Activated CD4-positive, alpha-beta T cell treated with anti-CD3 and anti-CD28 coated beads, Interleukin-2, Interleukin-6, amounts not matched to agents 100 ng/mL and 50 ng/mL, durations not matched to agents 16 hours and 8 hours (primary cell): ENCODE measurements at places on chromosomes 4 and X.

DNA sequence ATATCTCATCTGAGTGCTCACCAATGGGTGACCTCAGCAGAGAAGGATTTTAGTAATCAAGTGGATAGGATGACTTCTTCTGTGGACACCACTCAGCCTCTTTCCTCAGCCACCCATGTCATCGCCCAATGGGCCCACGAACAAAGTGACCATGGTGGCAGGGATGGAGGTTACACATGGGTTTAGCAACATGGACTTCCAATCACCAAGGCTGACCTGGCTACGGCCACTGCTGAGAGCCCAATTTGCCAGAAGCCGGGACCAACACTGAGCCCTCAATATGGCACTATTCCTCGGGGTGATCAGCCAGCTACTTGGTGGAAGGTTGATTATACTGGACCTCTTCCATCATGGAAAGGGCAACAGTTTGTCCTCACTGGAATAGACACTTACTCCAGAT is 97.4 kb downstream of the LCORL start:
- DNase-seq = no peak

DNA sequence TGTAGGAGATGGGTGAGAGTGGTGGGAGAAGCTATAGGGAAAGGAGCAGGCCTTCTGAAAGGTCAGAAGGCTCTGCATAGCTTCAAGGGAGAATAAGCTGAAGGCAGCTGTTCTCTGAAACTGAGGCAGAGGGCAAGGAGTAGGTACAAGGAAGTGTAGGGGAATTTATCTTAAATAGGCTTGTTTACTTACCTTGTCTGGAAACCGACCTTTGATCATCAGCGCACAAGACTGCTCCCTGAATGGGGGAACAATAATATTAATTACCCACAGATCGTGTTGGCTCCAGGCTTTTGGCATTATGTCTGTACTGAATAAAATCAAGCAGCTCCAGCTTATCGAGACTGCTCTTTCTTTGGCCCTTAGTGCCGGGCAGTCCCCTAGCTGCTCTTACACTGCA is 175.5 kb upstream of the MAGEB16 start:
- no peak for DNase-seq

- DNase-seq = no peak
These were observed 37.3 kb upstream of the PRSS12 start for GRCh38 chr4:118390121-118390520.

DNA sequence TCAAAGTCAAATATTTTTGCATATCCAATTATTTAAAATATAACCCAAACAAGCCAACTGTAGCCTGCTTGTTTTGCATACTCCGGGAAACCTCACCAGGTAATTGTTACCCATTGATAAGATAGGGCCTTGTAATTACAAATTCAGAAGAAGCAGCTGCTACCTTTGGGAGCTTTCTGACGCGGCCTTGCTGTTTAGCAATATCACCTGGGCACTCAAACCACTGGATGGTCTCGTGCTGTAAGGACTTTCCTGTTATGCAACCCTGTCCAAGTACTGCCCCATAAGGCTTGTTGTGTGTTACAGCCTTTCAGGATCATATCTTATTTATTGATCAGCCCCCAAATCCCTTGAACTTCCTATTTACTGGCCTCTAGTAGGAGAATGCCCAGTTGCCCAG is 52.1 kb downstream of the HS3ST1 start:
- no peak for DNase-seq
